ENCODE measurements at places on chromosomes 7 and 10.

GRCh38 chr7:79403879-79404278 is 49.6 kb downstream of the MAGI2 start:
- no peak for DNase-seq

GRCh38 chr7:155266440-155266839 is 31.2 kb upstream of the INSIG1 start:
- no peak for DNase-seq

GRCh38 chr7:150969475-150969874 is 8.6 kb downstream of the KCNH2 start:
- DNase-seq = no peak

- no peak for DNase-seq
These were observed 95.0 kb downstream of the COL13A1 start for GRCh38 chr10:69896606-69897231.

All from inflammatory macrophage (primary cell).